ENCODE measurements at places on chromosomes 7 and 10. TPM values are rescaled to one million over a fixed set of nuclear protein-coding genes. Genes with fewer than 3 reads are reported as not detected.

- DNase-seq, result no peak
Observed at GRCh38 chr10:95360122-95360714, 69.4 kb upstream of the PDLIM1 start.

DNA sequence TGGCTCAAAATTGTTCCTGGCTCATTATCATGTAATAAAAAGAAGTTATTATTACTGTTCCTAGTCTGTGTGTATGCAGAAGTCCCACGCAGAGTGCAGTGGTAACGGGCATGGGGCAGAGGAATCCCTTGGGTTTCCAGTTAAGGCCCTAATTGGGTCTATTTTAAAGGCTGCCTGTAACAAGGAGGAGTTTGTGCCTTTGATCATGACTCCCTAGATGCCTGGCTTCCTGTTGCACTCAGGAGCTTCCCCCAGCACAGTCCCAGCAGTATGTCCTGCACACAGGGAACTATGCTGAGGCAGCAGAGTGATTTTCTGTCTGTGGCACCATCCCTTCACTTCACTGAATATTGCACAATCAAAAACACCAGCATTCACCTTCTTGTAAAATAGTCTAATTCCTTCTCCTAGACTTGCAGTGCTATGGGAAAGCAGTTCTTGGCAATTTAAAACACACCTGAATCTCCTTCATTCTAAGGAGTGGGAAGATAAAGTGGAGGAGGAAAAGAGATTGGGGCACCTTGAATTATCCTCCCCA is 22.9 kb downstream of the SORCS1 start:
- no peak for DNase-seq

DNA sequence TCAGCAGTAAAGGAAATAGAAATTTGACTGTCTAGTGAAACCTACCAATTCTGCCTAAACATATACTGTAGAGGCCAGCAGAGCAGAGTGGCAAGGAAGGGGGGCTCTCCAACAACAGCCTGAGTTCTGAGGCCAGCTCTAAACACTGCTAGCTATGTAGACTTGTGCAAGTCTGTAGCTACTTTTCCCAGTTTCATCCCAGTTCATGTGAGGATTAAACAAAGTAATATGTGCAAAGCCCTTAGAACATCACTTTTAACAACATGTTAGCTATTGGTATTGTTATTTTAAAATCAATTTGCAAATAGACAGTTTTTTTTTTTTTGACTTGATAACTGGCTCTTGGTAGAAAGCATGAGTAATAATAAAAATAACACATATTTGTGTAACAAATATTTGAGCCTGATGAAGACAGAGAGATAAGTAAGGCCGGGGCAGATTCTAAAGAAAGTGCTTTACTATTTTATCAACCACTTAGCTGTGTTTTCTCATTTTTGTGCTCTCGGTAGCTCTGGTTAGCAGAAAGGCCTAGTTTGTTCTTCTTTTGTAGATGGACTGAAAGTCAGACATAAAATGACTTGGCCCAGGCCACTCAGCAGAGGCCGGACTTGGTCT is 9.3 kb downstream of the CHST12 start:
- no peak for DNase-seq

The MYOZ1 gene
- not detected for total RNA-seq

The MMP21 gene
- not detected for total RNA-seq

The C7orf33 gene
- not detected for total RNA-seq

The APBB1IP gene
- 2.1 TPM for total RNA-seq

The FLNC gene
- 88.6 TPM for total RNA-seq

All from colonic mucosa (tissue), 4 donors.